ENCODE measurements at places on chromosomes 16 and 17. TPM values are rescaled to one million over a fixed set of nuclear protein-coding genes. Genes with fewer than 3 reads are reported as not detected.
A peak's percentile ranks its signal among the peaks of the same experiment; 100 is the strongest.

Gene NT5M
- 33.5 TPM for total RNA-seq

Gene NTN3
- total RNA-seq = 1.7 TPM

Gene GPR139
- not detected for total RNA-seq

- no peak for DNase-seq
These were observed 55.6 kb downstream of the CYTH1 start for GRCh38 chr17:78726513-78726912.

DNA sequence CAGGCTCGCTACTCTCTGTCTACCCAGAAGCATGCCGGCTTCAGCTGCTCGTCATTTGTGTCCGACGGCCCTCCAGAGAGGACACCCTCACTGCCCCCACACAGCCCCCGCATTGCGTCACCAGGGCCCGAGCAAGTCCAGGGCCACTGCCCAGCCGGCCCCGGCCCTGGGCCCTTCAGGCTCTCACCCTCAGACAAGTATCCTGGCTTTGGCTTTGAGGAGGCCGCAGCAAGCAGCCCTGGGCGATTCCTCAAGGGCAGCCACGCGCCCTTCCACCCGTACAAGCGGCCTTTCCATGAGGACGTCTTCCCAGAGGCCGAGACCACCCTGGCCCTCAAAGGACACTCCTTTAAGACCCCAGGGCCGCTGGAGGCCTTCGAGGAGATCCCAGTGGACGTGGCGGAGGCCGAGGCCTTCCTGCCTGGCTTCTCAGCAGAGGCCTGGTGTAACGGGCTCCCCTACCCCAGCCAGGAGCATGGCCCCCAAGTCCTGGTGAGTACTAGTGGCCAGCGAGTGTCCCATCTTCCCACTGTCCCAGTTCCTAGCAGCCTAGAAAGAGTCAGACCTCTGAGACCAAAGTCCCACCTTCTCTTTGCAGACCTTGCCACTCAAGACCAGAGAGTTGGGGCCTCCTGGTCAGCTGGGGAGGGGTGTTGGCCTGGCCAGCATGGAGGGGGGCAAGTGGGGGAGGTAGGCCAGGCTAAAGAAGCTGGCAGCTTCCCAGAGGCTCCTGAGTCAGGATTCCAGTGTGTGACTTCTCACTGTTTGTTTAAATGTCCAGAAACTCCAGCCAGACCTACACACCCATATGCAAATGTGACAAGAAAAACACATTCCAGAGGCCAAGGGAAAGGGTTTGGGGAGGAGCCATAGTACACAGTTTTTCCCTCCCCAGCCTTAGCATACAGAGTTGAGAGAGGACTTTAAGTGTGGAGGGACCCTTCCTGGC lies 18.6 kb downstream of the FOXN1 start:
- no peak for DNase-seq

DNA sequence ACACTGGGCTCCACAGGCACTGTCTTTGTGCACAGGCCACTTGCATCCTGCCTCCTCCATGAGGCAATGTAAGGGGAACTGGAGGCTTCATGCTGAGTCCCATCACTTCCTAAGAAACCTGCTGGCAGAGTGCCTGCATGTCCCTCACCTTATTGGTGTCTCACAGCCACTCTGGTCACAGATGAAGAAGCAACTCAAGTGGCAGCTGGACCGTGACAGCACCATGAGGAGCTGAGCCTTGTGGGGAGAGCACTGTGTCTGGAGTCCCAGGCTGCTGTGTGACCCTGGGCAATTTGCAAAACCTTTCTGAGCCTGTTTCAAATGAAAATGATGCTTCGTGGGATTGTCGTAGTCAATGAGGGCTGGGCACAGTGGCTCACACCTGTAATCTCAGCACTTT lies 19.5 kb downstream of the ANKRD40 start:
- no peak for DNase-seq

GRCh38 chr16:2734844-2735515 lies 15.0 kb upstream of the PRSS27 start:
- no peak for DNase-seq

DNA sequence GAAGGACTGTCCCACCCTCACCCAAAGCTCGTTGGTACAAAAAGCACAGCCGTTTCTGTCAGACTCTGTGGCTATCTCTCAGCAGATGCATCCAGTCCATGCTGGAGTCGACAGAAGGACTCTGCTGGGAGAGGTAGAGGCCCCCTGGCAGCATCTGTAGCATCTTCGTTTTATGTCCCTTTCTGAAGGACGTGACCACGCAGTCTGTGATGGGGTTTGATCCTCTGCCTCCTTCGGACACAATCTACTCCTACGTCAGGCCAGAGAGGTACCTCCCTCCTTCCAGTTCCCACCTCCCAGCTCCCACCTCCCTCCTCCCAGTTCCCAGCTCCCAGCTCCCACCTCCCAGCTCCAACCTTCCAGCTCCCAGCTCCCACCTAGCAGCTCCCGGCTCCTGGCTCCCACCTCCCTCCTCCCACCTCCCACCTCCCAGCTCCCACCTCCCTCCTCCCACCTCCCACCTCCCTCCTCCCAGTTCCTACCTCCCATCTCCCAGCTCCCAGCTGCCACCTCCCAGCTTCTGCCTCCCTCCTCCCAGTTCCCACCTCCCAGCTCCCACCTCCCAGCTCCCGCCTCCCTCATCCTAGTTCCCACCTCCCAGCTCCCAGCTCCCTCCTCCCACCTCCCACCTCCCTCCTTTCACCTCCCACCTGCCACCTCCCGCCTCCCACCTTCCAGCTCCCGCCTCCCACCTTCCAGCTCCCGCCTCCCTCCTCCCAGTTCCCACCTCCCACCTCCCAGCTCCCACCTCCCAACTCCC lies 11.4 kb upstream of the MC1R start:
- no peak for DNase-seq

- DNase-seq = no peak
These were observed 25.3 kb upstream of the BRD7 start for GRCh38 chr16:50393858-50394802.

DNA sequence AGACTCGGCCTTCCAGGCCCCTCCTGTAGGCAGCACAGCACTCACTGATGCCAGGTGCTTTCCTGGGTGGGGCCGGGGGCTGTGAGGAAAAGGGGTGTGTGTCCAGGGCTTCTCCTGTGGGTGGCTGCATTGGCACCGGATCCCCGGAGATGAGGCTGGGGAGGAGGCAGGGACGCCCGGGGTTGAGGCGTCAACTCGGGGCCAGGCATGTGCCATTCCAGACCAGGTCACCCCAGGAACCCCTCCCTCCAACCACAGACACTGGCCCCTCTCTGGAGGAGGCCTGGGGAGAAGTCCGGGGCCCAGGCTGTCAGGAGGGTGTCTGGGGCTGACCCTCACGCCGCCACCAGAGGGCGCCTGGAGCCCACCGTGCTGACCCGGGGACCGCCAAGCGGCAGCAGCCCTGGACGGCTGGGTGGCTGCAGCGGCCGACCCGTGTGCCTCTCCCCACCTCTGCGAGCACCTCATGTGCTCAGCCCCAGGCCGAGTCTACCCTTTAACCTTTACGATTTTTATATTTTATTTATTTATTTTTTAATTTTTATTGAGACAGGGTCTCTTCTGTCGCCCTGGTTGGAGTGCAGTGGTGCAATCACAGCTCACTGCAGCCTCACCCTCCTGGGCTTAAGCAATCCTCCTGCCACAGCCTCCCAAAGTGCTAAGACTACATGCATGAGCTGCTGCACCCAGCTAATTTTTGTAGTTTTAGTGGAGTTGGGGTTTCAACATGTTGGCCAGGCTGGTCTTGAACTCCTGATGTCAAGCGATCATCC lies 3.2 kb upstream of the METRN start:
- DNase-seq = peak; percentile 72

DNA sequence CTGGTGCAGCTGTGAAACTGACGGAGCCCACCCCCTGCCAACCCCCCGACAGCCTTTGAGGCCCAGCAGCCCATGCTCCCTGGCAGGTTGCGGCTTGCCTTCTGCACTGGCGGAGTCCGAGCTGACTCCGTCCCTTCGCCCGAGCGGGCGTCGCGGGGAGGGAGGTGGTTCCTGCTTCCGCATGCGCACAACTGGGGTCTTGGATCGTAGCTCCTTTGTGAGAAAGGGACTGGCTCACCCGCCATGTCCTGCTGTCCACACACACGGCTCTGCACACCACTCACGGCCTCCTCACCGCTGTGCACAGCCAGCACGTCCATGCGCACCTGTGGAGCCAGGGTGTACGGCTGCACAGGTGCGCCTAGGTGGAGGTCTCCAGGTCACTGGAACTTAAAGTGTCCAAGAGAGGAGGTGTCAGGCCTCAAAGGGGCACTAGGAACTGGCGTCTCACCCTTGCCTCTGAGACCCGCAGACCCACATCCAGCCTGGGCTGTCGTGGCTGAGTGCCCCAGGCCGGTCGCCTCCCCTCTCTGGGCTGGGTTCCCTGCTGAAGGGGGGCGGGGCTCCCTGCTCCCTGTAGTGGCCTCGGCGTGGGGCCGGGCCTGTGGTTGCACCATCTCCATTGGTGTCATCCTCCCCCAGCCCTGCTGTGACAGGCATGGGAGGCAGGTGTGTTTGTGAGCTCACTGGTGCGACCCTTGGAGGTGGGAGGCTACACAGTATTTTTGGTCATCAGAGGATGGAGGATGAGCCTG lies 45.3 kb downstream of the JPH3 start:
- DNase-seq = no peak

DNA sequence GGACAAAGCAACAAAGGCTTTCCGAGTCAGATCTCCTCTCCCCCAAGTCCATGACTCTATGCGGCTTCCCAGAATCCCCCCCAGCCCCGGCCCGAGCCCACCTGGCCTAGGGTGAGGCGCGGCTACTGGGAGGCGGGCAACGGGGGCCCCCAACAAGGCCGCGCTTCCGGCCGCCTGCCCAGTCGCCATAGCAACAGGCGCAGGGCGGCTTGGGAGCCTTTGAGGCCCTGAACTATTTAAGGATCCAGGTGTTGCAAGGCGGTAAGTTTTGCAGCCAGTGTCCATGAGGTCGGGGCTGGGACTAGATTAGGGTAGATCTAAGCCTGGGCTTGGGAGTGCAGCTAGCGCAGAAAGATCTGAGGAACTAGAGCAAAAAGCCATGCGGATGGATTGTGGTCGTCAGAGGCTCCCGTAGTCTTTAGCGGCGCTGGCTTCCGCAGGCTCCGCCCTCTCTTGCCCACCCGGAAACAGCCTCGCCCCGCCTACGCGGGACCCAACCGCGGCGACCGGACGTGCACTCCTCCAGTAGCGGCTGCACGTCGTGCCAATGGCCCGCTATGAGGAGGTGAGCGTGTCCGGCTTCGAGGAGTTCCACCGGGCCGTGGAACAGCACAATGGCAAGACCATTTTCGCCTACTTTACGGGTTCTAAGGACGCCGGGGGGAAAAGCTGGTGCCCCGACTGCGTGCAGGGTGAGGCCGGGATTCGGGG lies at the start of the genes KIAA0753 and TXNDC17:
Gene KIAA0753 (minus strand): TSS at position 176 of the 711 bp plus-strand sequence. CDS start 5,608 bp downstream, outside the sequence.
Gene TXNDC17 (plus strand): TSS at position 525 of the 711 bp plus-strand sequence. CDS start 23 bp downstream, at position 548.
- DNase-seq = peak; percentile 94

DNA sequence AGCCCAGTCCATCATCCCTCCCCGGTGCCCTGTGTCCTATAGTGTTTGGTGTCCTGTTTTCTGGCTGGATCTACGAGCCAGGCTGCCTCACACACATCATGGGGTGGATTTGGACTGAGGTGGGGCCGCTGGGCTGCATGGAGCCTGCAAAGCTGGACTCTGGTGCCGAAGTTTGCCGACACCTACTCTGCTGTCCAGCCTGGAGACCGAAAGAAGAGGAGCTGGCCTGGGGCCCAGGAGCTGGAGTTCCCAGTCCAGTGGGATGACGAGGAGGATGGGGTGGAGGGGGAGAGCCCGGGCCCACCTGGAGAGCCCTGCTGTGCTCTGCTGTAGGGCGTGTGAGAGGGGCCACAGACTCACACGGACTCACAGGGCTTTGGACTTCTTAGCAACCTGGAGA lies 40.3 kb upstream of the ENPP7 start:
- DNase-seq = peak; percentile 49

- no peak for DNase-seq
These were observed 41.1 kb upstream of the DHX8 start for GRCh38 chr17:43442711-43443110.

DNA sequence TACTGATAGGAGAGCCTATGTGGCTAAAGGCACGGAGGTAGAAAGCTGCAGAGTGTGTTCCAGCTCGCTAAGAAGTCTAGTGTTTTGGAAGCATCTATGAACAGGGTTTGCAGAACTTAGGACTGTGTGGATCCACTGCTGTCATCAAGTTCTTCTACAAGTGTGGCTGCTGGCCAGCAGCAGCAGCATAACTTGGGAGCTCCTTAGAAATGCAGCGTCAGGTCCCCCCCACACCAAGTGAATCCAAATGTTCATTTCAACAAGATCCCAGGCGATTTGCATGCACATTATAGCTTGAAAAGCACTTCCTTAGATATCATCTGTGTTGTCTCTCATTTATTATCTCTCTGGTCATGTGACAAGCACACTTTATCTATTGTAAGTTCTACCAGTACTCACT lies 131.9 kb upstream of the SHISA6 start:
- no peak for DNase-seq

Data from testis (tissue), 5 donors.